EH (cell line): ENCODE measurements at places on chromosomes 1 and 21.
A peak's percentile ranks its signal among the peaks of the same experiment; 100 is the strongest.

GRCh38 chr1:202241376-202242079, 47.9 kb downstream of the LGR6 start:
- no peak for DNase-seq

- DNase-seq = no peak
Measured at GRCh38 chr1:23039308-23039826, 20.1 kb downstream of the KDM1A start.

DNA sequence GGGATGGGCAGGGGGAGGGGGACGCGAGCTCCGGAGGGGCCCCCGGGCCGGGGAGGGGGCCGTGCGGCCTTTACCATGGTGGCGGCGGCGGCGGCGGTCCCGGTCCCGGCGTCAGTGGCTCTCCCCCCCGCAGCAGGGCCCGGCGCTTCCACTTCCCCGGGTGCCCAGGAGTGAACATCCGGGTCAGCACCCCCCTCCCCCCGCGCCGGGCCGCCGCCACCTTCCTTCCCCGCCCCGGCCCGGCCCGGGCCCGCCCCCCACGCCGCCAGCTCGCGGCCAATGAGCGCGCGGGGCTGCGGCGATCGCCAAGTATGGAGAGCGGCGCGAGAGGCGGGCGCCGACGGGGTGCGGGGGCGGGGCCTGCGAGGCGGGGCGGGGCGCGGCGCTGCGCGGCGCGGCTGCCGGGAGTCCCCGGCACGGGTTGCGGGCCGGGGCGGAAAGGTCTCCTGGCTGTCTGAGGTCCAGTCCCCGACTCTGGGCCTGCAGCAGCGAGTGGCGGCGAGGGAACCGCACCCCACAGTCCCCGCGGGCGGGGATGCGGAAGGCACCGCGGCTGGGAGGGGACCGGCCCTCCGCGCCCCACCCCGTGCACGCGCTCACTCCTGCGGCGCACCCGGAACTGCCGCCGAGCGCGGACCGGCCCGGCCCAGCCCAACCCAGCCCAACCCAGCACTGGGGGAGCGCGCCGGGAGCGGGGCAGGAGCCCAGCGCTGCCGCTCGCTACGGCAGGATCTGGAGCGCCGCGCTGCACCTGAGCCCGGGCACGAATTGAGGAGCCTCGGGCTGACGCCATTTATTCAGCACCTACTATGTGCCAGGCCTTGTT, at the start of gene CAPZB:
Gene CAPZB (minus strand): TSS at position 178 of the 826 bp plus-strand sequence. CDS start 101 bp downstream, at position 77.
- DNase-seq = peak; percentile 92

DNA sequence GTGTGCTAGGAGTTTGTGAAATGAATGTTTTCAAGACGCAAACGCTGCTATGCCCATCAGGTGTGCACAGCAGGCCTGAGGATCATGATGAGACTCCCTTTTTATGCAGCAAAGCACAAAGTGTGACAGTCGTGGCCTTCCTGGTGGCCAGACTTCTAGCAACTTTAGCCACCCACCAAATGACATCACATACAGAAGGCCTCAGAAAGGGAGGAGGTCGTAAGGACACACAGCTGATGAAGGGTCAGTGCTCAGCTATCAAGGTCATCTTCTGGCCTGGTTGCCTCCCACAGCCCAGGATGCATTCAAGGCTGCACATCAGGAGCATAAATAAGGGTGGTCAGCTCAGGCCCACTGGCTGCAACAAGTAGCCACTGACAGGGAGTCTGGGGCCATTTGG, 36.6 kb downstream of the BMP8A start:
- no peak for DNase-seq

DNA sequence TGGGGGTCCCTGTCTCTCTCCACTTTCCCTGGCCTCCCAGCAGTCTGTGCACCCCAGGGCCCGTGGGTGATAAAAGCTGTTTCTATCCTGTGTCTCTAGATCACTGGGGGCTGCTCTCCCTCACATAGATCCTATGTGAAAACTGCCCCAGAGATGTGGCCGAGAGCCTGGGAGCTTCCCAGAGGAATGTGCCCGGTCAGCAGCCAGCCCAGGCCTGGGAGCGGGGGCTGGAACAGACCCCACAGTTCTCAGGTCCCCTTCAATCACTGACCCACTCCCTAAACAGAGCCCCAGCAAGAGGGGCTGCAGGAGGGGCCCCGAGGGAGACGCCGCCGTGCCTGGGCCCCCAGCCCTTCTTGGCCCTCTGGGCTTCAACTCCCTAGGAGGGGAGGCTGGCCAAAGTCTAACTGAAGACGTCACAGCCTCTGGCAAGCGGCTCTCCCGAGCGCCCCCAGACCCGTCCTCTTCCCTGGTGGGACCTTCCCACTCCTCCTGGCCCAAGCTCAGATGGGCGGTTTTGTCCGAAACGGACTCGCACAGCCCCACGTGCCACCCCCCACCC, 403 bp downstream of the MXRA8 start:
- DNase-seq = peak; percentile 54

DNA sequence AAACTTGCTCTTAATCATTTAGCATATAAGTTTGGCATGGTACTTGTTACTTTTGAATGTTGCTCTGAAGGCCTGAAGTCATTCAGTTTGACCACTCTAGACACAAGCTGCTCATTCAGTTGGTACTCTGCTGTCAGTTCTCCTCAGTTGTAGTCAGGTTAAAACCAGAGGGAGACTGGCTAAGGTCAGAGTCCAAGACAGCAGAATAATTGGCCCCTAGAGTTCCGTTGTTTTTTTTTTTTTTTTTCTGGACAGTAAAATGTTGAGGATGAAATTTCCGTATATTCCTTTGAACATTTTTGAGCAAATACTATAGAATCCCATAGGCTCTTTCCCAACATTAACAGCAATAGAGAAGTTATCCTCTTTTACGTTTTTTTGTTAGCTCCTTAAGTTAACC, 9.4 kb downstream of the ZBTB40 start:
- no peak for DNase-seq

GRCh38 chr1:206895325-206895724, 1.9 kb upstream of the IL24 start:
- DNase-seq = no peak

DNA sequence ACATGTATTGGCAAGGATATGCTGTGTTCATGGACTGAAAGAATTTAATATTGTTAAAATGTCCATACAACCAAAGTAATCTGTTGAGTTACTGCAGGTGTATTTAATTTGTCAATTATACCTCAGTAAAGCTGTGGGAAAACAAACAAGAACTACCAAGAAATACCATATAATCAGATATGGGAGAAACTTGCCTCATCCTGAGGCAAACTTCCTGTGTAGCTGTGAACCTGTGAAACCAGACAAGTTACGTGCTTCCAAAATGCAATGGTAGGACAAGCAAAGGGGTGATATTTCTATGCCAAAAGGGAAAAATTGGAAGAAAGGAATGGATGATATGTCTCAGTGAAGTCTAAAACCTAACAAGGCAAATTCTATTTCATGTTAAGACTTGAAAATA, 174.6 kb downstream of the SPATA17 start:
- no peak for DNase-seq

DNA sequence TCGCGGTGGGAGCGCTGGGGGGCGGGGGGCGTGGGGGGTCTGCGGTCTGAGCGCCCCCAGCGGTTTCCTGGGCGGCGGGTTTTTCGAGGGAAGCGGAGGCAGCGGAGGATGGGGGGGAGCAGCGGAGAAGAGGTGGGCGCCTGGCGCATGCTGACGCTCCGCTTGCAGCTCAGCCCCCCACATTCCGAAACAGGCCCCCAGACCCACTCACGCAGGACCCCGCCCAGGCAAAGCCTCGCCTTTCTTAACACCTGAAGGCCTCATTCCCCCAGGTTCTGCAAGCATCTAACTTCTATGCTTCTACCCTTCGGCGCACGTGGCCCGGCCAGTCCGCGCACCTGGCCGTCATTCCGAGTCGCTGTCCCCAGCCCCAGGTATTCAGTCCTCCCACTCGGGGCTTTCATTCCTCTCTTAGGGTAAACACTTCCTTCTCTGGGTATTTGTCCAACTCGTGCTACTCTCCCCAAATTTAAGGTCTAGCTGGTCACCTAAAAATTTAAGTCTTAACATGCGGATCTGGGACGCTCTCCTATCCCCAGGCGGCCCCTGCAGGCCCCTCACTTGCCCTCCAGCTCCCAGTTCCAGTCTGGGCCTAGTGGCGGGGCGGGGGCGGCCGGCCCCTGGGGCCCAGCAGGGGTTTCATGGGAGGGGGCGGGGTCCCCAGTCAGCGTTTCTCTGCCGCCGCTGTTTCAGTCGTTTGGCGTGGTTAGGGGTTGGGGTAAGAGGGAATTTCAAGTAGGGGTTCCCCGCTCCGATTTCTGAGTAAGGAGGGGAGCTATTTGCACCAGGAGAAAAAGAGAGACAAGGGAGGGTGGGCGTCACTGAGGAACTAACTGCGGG, 2.8 kb upstream of the ZBTB7B start:
- no peak for DNase-seq

GRCh38 chr1:33435096-33435820, 4.4 kb upstream of the PHC2 start:
- DNase-seq = peak; percentile 81

GRCh38 chr1:56533621-56534020, 45.7 kb downstream of the PLPP3 start:
- DNase-seq = no peak

- no peak for DNase-seq
Measured at GRCh38 chr1:230979952-230980351, 1.1 kb downstream of the ARV1 start.

DNA sequence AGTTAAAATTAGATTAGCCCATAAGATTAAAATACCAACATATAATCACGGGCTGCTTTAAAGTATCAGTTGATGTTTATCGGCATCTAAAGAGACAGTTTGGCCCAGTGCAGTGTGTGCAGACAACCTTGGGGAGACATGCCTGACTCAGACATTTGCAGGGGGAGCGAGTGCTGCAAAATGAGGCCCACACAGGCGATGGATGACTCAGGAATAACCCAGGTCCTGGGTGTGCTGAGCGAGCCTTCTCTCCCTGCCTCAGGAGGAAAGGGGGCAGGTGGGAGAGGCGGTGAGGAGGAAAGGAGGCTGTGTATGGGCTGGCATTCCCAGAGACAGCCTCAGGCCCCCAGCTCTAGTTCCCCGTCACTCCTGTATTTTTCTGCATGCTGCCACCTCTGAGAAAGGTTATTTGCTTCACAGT, 9.0 kb downstream of the SLC9A1 start:
- peak; percentile 89 for DNase-seq

GRCh38 chr1:113542221-113542701, 151.9 kb downstream of the MAGI3 start:
- DNase-seq = peak; percentile 92

DNA sequence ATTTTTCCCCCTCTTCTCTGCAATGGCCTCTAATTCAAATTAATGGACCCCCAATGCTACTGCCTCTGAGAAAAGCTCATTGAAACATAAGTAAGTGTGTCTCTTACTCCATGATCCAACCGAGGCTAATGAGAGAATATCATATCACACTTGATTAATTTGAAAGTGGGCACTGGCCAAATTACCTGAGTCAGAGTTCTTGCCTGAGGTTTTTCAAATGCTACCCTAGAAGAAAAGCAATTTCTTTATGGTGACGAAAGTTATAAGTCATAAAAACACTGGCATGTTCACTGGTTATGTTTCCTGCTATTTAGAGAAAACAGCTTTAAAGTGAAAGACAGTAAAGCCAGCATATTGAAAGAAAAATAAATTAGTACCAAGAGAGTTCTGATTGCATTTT, 368.8 kb upstream of the TMPRSS15 start:
- DNase-seq = no peak

DNA sequence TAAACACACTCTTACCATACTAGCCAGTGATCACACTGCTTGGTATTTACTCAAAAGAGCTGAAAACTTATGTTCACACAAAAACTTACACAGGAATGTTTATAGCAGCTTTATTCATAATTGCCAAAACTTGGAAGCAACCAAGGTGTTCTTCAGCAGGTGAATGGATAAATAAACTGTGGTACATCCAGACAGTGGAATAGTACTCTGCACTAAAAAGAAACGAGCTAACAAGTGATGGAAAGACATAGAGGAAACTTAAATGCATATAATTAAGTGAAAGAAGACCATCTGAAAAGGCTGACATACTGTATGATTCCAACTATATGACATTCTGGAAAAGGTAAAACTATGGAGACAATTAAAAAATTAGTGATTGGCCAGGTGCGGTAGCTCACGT, 20.7 kb upstream of the PDIK1L start:
- DNase-seq = no peak

DNA sequence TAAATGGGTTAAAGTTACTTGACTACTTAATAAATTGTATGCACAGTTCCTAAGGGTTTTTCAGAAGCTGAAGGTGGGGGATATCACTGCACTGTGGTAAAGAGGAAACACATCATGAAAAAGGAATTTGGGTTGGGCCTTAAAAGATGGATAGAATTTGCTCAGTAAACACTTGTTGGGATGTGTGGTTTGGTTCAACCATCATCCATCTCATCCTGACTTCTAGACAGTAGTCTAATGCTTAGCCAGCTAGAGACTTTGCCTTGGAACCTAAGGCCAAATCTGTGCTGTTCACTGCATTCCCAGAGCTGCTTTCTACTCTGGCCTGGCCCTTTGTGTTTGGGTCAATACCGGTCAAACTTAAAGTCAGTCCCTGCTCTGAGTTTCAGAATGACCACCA, 30.6 kb downstream of the LY9 start:
- DNase-seq = peak; percentile 10

DNA sequence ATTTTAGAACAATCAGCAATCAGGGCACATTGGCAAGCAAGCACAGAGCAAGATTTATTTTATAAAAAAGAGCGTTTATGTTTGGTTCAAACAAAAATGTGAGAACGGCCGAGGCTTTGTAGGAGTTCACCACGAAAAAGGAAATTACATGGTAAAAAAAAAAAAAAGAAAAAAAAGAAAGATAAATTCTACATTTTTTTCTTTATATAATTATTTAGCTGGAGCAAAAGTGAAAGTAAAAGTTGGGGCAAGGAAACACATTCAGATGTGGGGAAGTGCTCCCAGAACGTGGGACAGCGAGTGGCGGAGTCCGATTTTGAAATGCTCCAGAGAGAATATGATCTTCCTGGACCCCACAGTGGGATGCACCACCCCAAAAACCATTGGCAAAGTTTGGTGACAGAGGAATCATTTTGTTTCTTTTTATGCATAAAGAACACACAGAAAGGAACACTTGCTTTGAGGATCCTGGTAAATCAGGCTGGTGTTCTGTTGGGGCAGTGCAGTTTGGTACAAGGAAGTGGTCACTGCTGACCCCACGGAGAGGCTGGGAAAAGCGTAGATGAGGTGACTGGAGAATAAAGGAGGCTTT, 16.3 kb upstream of the ATP5PO start:
- DNase-seq = peak; percentile 13

- no peak for DNase-seq
Measured at GRCh38 chr1:61445269-61445825, 279.6 kb downstream of the TM2D1 start.

DNA sequence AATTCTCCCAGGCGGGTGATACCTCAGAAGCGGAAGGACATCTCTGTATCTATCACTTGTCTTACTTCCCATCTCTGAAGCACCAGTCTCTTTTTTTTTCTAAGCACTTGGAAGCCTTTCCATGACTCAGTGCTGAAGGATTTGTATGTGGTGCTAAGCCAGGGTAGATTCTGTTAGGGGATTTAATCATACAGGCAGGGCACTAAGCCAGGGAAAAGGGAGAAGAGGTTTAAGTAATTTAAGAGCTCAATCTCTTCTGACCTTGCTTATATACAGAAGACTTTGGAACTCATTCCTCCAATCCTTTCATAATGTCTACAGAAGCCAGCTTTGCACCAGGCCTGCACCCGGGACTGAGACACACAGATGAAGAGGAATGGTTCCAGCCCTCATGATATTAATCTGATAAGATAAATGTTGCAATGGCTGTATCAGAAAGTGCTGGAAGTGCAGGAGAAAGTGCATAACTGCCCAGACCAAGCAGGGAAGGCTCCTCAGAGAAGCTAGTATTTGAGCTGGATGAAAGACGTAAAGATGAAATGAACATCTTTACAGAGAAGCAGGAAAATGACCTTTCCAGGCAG, 11.0 kb downstream of the FAM163A start:
- DNase-seq = peak; percentile 89
